ENCODE measurements at places on chromosomes 1 and 21.

DNA sequence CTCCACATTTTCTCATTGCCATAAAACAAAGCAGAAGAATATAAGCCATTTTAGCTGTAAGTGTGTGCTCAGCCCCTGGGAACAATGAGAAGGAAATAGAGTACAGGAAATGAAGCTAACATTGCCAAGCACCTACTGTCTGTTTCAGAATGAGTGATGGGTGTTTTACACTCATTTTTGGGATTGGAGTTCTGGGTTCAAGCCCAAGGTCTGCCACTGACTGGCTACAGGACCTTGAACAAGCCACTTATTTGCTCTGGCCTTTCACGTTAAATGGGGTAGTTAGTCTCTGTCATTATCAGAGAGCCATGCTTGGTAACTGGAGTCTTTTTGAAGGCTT is 80.7 kb upstream of the KAZN start:
- H3K36me3 ChIP-seq = no peaks in the 10 kb centered on the region
- H3K27ac ChIP-seq = peak overlapping the region; percentile 95
- no peak for DNase-seq

DNA sequence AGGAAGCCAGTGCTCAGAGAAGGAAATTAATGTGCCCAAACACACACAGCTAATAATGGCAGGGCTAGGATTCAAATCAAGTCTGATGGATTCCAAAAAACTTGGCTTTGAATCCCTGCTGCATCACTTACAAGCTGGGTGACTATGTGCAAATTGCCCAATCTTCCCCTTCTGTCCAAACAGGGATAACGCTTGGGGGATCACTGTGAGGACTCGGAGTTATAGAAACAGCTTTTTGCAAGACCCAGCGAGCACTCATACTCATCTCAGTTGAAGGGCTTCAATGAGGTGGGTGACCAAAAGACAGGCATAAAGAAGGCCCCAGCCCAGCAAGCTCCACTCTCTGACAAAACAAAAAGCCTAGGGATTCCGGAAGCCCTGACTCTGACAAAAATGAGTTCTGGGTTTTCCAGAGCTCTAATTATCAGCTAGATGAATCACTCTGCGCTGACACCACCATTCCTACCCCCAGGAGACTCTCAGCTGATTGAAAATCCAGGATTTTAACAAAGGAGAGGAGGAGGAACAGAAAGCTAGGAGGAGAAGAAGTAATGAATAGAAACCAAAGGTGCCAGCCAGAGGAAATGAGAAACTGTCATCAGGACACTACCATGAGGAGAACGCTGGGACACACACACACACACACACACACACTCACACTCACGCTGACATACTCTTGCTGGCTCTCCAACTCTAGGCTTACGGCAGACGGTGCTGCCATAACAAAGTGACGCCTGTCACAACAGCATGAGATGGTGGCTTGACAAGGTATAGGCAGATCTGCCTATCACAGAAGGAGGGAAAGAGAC is 1.6 kb upstream of the STK40 start:
- no peaks in the 10 kb centered on the region for H3K27me3 ChIP-seq
- H3K36me3 ChIP-seq = peaks cover 4% of the 10 kb centered on the region
- H3K4me3 ChIP-seq = no peak overlapping the region
- DNase-seq = no peak
- peaks cover 10% of the 10 kb centered on the region for H3K4me1 ChIP-seq
- peak overlapping the region; percentile 80 for H3K27ac ChIP-seq

DNA sequence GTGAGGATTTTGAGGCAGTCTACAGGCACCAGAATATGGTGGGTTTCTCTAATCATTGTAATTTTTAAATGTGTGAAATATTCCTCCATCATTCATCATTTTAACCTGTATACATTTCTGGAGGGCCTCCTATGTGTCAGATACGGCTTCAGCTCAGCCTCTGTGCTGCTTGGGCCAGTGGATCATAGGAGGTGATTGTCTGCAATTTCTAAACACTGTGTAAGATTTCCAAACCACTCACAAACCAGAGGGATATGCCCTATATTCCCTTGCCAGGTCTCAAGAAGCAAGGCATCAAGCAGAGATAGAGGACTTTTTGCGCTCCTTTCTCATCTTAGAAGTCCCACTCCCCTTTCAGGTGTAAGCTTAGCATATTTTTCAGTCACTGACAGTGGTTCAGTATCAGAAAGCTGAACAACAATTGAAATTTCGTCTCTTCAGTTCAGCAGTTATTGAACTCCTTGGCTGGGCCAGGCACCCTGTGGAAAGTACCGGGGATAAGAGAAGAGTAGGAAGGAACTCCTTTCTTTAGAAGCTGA is 190.9 kb downstream of the NFIA start:
- peaks cover 4% of the 10 kb centered on the region for H3K36me3 ChIP-seq
- H3K27ac ChIP-seq = no peak overlapping the region
- peaks cover 10% of the 10 kb centered on the region for H3K4me1 ChIP-seq
- no peak overlapping the region for H3K4me3 ChIP-seq
- H3K27me3 ChIP-seq = no peaks in the 10 kb centered on the region

- no peak overlapping the region for H3K27ac ChIP-seq
- no peaks in the 10 kb centered on the region for H3K27me3 ChIP-seq
- no peaks in the 10 kb centered on the region for H3K36me3 ChIP-seq
- H3K4me1 ChIP-seq = no peaks in the 10 kb centered on the region
- DNase-seq = no peak
These were observed 19.3 kb downstream of the INSRR start for GRCh38 chr1:156839426-156840109.

GRCh38 chr1:174036204-174036603 is 14.0 kb upstream of the RC3H1 start:
- H3K4me1 ChIP-seq = peaks cover 4% of the 10 kb centered on the region
- no peaks in the 10 kb centered on the region for H3K36me3 ChIP-seq
- no peak overlapping the region for H3K27ac ChIP-seq
- no peak for DNase-seq

- H3K27ac ChIP-seq = peak overlapping the region; percentile 59
- DNase-seq = no peak
- peaks cover 10% of the 10 kb centered on the region for H3K4me1 ChIP-seq
- no peaks in the 10 kb centered on the region for H3K27me3 ChIP-seq
- H3K4me3 ChIP-seq = no peak overlapping the region
These were observed 99.0 kb upstream of the HNRNPU start for GRCh38 chr1:244963231-244963826.

GRCh38 chr1:64549464-64550239 is 79.7 kb downstream of the CACHD1 start:
- H3K27ac ChIP-seq = no peak overlapping the region
- no peaks in the 10 kb centered on the region for H3K27me3 ChIP-seq
- no peak for DNase-seq
- H3K4me1 ChIP-seq = no peaks in the 10 kb centered on the region
- no peaks in the 10 kb centered on the region for H3K36me3 ChIP-seq
- H3K4me3 ChIP-seq = no peak overlapping the region

GRCh38 chr1:85330214-85330631 is 53.8 kb upstream of the BCL10 start:
- DNase-seq = no peak
- H3K4me1 ChIP-seq = peaks cover 54% of the 10 kb centered on the region
- peaks cover 5% of the 10 kb centered on the region for H3K36me3 ChIP-seq
- H3K27ac ChIP-seq = peak overlapping the region; percentile 93
- H3K4me3 ChIP-seq = no peak overlapping the region

DNA sequence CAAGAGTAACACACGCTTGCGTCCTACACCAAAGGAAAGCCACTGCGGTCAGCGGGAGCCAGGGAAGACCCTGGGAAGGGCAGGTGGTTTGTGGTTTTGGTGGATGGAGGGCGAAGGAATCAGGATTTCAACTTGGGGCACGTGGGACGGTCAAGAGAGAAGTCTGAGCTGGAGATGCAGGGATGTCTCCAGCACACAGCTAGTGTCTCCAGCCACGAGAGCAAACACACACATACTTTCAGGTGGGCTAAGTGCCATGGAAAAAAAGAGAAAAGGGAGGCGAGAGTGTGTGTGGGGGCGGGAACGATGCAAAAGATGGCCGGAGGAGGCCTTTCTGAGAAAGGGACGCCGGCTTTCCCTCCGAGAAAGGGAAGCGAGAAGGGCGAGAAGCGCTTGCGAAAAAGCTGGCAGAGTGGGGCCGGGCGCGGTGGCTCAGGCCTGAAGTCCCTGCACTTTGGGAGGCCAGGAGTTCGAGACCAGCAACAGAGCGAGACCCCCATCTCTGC is 1.4 kb upstream of the SRRM1 start:
- peaks cover 12% of the 10 kb centered on the region for H3K4me1 ChIP-seq
- H3K27me3 ChIP-seq = no peaks in the 10 kb centered on the region
- H3K4me3 ChIP-seq = peak overlapping the region; percentile 75
- H3K36me3 ChIP-seq = peaks cover 24% of the 10 kb centered on the region
- no peak for DNase-seq

GRCh38 chr1:100757946-100758345 is 38.4 kb downstream of the VCAM1 start:
- H3K4me1 ChIP-seq = no peaks in the 10 kb centered on the region
- no peak overlapping the region for H3K4me3 ChIP-seq
- peaks cover 3% of the 10 kb centered on the region for H3K27me3 ChIP-seq
- H3K36me3 ChIP-seq = no peaks in the 10 kb centered on the region
- no peak overlapping the region for H3K27ac ChIP-seq

GRCh38 chr1:30763651-30764248 is 6.2 kb upstream of the LAPTM5 start:
- no peak overlapping the region for H3K4me3 ChIP-seq
- H3K27ac ChIP-seq = no peak overlapping the region
- H3K27me3 ChIP-seq = no peaks in the 10 kb centered on the region
- no peak for DNase-seq

GRCh38 chr1:207813946-207814345 is 62.1 kb downstream of the CD46 start:
- H3K4me3 ChIP-seq = no peak overlapping the region
- H3K36me3 ChIP-seq = no peaks in the 10 kb centered on the region
- H3K4me1 ChIP-seq = no peaks in the 10 kb centered on the region
- DNase-seq = no peak
- no peaks in the 10 kb centered on the region for H3K27me3 ChIP-seq

DNA sequence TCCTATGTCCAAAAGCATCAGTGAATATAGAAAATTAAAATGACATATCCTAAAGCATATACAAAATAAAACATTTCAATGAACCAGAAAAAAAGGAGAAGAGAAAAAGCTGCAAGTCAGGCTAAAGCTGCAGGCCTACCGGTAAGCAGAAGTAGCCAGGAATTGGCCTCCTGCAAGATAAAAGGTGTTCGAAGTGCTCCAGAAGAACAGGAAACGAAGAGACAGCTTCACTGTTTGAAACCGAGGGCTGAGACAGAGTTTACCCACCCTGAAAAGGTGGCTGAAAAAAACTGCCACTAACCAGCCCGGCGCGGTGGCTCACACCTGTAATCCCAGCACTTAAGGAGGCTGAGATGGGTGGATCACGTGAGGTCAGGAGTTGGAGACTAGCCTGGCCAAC is 37.4 kb downstream of the NSL1 start:
- no peaks in the 10 kb centered on the region for H3K36me3 ChIP-seq
- no peak overlapping the region for H3K27ac ChIP-seq
- H3K27me3 ChIP-seq = no peaks in the 10 kb centered on the region
- H3K4me3 ChIP-seq = no peak overlapping the region
- DNase-seq = no peak

DNA sequence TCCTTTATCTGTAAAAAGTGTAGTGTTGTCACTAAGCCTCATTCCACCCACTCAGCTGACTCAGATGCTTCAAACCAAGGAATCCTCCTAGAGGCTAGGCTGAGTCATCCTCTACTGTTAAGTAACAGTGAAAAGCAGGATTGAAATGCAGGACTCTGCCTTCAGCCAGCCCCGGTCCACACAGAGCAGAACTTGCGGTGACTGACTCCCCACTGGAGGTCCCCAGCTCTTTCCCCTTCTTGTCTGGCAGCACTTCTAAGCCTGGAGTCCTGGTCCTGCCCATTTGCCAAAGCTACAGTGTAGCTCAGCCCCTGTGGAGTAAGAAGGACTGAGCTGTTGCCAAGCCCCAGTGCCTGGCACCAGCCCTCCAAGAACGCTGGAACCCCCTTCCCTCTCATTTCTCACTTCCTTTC is 1.7 kb downstream of the RAB7B start:
- peak overlapping the region; percentile 21 for H3K4me3 ChIP-seq
- no peaks in the 10 kb centered on the region for H3K27me3 ChIP-seq
- peak overlapping the region; percentile 91 for H3K27ac ChIP-seq
- peaks cover 5% of the 10 kb centered on the region for H3K36me3 ChIP-seq
- no peak for DNase-seq

GRCh38 chr1:66366634-66367033 is 167.3 kb upstream of the SGIP1 start:
- no peak overlapping the region for H3K27ac ChIP-seq
- DNase-seq = no peak
- H3K27me3 ChIP-seq = no peaks in the 10 kb centered on the region
- H3K4me1 ChIP-seq = peaks cover 10% of the 10 kb centered on the region

DNA sequence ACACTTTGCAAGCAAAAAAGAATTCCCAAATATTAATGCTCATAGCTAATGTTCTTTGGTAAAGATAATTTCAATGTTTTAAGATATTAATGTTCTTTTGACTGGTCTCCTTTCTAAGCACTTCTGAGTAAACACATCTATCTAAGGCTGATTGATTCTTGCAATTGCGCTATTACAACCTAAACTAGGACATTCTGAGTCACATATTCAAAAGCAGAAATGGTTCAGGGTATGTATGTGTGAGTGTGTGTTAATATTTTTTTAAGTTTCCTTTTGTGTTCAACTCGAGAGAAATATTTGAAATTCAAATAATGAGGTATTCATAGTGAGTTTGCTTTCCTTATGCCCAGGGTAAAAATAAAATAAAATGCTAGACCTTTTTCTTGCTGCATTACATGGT is 203.6 kb upstream of the GRIK3 start:
- no peak for DNase-seq
- H3K4me3 ChIP-seq = no peak overlapping the region
- no peak overlapping the region for H3K27ac ChIP-seq
- H3K27me3 ChIP-seq = peaks cover 4% of the 10 kb centered on the region
- H3K4me1 ChIP-seq = no peaks in the 10 kb centered on the region

- no peaks in the 10 kb centered on the region for H3K36me3 ChIP-seq
- no peak overlapping the region for H3K4me3 ChIP-seq
- no peak for DNase-seq
- no peaks in the 10 kb centered on the region for H3K4me1 ChIP-seq
These were observed 133.7 kb downstream of the PTPRU start for GRCh38 chr1:29370067-29370466.

GRCh38 chr1:201740670-201741111 is 88.3 kb upstream of the IPO9 start:
- peak overlapping the region; percentile 64 for H3K4me3 ChIP-seq
- peaks cover 37% of the 10 kb centered on the region for H3K36me3 ChIP-seq
- DNase-seq = no peak
- H3K27ac ChIP-seq = peak overlapping the region; percentile 84

DNA sequence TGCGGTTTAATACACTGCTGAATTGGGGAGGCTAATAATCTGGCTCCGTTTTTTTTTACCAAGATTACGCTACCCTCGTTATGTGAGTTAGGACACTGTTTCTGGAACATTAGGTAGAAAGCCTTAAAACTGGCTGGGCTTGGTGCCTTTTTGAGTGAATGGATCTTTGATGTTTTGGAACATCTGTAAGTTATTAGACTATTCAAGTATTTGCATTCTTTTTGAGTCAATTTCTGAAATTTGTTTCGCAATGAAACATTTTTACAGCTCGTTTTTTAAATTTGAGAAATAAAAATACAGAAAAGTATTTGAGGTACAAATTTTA is 106.9 kb downstream of the LTN1 start:
- H3K27me3 ChIP-seq = peaks cover 3% of the 10 kb centered on the region
- no peak for DNase-seq
- peaks cover 14% of the 10 kb centered on the region for H3K36me3 ChIP-seq
- peak overlapping the region; percentile 59 for H3K27ac ChIP-seq
